Activated CD4-positive, alpha-beta T cell treated with anti-CD3 and anti-CD28 coated beads for 24 hours (primary cell): ENCODE measurements at places on chromosomes 16 and 17.

- DNase-seq = no peak
These were observed 34.0 kb upstream of the PRKCA start for GRCh38 chr17:66268247-66268927.

- DNase-seq = no peak
These were observed 624.5 kb downstream of the TOX3 start for GRCh38 chr16:51922476-51922875.

- DNase-seq = no peak
These were observed 235.2 kb downstream of the C16orf78 start for GRCh38 chr16:49608779-49609178.

DNA sequence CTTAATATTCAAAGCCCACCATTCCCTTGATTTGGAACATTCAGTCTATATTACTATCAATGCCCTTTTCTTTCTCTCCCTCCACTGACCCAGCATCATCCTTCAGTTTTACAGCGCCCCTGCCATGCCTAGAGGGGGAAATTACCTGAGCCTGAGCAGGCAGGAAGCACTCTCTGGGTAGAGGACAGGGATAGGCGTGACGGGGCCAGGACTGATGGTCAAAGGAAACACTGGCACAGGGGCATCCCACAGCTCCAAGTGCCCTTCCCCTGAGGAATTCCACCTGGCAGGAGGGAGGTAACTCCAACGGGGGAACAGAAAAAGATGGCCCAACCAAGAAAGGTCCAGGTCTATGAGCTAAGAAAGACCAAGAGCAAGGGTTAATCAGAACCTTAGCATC is 10.0 kb downstream of the CTC1 start:
- DNase-seq = no peak

DNA sequence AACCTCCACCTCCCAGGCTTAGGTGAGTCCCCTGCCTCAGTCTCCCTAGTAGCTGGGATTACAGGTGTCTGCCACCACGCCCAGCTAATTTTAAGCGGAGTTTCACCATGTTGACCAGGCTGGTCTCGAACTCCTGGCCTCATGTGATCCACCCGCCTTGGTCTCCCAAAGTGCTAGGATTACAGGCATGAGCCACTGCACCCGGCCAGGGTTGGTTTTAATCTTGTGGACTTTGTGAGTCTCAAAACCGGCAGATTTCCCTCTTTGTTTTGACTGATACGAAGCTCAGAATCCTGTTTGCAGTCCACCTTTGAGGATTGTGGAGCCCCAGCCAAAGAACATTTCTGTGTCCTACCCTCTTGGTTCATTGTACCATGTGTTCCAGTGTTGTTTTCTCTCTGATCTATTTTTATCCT is 16.4 kb upstream of the CPSF4L start:
- no peak for DNase-seq

- DNase-seq = no peak
These were observed 94.7 kb downstream of the SALL1 start for GRCh38 chr16:51056331-51056730.

DNA sequence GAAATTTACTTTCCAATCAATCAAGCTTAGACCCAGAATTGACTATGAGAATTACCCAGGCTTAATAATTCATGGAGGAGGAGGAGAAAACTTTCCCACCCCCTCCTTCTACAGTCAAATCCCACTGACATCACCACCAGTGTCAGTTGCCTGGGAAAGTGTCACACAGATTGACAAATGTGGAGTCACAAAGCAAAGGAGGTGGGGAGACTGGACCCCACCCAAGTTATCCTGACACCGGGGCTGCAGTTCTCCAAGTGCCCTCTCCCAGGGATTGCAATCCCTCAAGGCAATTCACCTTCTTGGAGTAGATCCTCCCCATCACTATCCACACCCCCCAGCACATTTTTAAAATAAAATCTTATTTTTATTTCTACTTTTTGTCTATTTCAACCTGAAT is 100.2 kb upstream of the CDH11 start:
- no peak for DNase-seq

GRCh38 chr16:75188832-75189477 is 18.0 kb downstream of the CTRB2 start:
- no peak for DNase-seq

GRCh38 chr16:27792486-27793248 is 242.7 kb downstream of the KATNIP start:
- no peak for DNase-seq

- no peak for DNase-seq
These were observed 24.7 kb downstream of the RNF213 start for GRCh38 chr17:80285237-80285920.

- no peak for DNase-seq
These were observed 617 bp downstream of the COASY start for GRCh38 chr17:42562388-42563142.

DNA sequence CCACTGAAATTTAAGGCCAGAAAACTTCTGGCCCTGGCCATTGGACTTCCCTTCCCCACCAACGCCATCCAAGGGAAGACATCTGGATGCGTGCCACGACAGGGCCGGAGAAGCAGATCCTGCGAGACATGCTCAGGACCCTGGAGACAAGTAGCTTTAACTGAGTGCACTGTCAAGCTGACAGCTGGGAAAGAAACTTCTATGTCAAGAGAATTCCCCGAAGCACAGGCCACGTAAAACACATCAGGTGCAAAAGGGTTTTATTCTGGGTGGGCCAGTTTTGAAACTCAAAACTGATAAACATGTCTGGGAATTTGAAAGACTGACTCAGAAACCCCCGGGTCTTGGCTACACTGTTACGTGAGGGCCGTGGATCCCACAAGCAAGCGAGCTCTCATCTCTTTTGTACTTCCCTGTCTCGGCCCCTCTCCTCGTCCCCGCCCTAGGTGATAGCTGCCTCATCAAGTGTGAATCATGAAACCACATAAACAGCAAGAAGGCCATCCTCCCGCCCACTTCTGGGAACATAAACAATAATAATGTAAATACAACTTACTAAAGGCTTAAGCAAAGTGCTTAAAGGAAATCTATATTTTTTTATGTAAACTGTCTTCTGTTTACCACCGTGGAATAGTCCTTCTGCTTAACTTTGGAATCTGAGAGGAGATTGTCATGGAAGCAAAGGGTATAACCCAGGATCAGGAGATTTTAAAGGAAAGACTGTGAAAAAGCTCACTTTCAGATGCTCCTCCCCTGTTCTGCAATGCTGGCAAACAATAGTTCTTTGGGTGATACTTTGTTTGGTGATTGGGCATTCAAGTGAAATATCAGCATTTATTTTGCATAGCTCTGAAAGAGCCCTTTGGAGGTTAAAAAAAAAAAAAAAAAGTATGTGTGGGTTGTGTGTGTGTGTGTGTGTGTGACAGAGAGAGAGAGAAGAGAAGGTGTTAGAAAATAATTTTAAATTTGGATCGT is 406.0 kb upstream of the MAF start:
- DNase-seq = no peak

GRCh38 chr17:82296511-82297279 is 20.7 kb downstream of the CD7 start:
- DNase-seq = no peak

DNA sequence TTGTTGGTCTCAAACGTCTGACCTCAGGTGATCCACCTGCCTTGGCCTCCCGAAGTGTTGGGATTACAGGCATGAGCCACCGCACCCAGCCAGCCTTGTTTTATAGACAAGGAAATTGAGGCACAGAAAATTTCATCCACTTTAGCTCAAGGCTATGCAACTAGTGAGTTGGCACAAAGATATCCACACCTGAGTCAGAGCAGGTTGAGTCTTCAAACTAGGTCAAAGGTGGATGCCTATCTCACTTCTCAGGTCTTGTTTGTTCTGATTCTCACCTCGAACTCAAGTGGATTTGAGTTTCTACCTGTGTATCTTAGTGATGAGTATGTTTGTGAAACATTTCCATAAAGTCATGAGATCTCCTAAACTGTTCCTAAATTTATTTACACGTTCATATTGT is 35.6 kb upstream of the GAS7 start:
- no peak for DNase-seq

GRCh38 chr17:50499721-50500120 is 8.5 kb upstream of the MYCBPAP start:
- no peak for DNase-seq
